Stimulated activated CD4-positive, alpha-beta T cell treated with anti-CD3 and anti-CD28 coated beads, Interleukin-15, amount 100 ng/mL, for 1 hour (primary cell): ENCODE measurements at places on chromosomes 7 and 10.

- no peak for DNase-seq
These were observed 110.4 kb downstream of the RAMP3 start for GRCh38 chr7:45268013-45268412.

DNA sequence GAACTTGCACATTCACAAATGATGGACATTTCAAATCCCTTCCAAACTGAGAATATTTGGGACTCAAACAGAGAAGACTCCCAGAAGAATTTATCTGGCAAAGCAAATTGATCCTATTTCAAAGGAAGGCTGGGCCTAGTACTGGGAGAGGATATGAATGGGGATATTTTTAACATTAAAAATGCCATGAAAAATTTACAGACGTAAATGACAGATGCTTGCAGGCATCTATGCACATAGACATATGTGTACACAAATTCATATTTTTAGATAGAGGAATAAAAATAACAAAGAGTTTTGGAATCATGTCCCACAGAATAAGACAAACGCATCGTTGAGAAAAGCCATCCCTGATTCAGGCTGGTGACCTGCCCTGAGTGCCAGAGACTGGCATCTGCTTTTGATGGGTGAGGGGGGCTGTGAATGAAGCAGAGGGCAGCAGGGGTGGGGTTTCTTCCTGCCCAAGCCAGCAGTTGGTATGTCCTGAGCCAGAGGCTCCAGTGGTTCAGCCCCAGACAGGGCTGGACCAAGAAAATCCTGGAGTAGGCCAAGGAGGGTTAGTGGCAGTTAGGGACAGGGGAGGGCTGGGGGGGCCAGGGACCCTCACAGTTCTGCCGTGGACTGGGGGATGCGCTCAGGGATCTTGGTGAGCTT lies 138.5 kb downstream of the SLIT1 start:
- DNase-seq, result no peak

GRCh38 chr7:66832531-66833351 lies 88.3 kb upstream of the TMEM248 start:
- no peak for DNase-seq

DNA sequence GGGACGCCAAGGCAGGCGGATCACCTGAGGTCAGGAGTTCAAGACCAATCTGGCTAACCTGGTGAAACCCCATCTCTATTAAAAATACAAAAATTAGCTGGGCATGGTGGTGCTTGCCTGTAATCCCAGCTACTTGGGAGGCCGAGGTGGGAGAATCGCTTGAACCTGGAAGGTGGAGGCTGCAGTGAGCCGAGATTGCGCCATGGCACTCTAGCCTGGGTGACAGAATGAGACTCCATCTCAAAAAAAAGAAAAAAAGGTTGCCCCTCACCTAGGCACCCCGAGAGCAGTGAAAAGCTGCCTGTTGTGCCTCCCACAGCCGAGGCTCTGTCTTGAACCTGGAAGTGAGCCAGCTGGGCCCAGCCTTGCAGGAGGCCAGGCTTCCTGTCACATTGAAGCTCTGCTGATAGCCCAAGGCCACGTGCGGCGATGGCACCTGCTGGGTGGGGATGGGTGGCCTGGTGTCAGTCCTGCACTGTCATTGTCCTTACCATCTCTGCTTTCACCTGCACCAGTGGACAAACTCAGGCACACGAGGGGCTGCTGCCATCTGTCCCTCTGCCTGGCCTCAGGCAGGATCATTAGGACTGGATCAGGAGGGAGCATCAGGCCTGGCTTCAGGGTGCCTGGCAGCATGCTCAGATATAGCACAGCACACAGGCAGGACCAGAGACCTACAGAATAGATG lies 37.8 kb downstream of the DNAJB12 start:
- DNase-seq, result no peak

DNA sequence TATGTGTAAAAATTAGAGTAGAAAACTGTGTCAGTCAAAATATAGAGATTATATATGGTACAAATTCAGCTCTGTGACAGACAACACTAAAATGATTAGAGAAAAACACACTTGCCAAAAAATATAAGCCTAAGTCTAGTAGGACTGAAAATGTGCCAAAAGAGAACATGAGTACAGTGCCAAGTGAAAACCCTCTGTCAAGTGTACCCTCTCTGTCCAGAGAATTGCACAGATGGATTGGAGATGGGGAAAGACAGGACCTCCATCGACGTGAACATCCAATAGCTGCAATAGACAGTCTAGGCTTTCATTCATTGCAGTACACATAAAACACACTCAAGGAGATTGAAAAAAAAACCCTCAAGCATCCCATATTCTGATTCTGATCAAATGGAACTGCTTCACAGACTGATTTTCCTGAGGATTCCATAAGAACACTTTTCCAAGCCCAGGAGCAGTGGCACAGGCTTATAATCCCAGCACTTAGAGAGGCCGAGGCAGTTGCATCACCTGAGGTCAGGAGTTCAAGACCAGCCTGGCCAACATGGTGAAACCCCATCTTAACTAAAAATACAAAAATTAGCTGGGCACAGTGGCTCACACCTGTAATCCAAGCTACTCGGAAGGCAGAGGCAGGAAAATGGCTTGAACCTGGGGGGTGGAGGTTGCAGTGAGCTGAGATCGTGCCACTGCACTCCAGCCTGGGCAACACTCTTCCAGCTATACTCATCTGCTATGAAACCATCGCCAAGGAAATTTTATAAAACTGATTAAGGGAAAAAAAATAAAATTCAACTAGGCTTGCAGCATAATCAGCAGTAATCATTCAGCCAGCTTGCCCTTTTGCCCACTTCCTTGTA lies 110.0 kb upstream of the TRIM24 start:
- no peak for DNase-seq

GRCh38 chr10:130558746-130559546 lies 422.8 kb downstream of the GLRX3 start:
- DNase-seq, result no peak

DNA sequence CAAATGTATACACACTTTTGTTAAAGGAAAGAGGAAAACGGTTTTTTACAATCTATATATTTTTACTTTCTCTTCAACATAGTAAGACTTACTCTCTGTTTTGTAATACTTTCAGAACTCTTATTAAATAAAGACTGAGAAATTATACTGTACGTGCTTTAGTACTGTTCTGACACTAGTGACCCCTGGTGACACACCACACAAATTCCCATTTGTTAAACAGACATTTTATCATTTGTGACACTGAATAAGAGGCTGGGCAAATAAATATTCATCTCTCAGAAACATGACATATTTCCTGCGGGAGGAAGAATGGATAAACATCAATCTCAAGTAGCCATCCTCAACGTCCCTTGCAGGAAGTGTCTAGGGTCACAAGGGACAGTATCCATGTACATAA lies 68.9 kb upstream of the ZNF33B start:
- DNase-seq, result no peak

GRCh38 chr7:1539181-1539881 lies 8.8 kb downstream of the MAFK start:
- no peak for DNase-seq

DNA sequence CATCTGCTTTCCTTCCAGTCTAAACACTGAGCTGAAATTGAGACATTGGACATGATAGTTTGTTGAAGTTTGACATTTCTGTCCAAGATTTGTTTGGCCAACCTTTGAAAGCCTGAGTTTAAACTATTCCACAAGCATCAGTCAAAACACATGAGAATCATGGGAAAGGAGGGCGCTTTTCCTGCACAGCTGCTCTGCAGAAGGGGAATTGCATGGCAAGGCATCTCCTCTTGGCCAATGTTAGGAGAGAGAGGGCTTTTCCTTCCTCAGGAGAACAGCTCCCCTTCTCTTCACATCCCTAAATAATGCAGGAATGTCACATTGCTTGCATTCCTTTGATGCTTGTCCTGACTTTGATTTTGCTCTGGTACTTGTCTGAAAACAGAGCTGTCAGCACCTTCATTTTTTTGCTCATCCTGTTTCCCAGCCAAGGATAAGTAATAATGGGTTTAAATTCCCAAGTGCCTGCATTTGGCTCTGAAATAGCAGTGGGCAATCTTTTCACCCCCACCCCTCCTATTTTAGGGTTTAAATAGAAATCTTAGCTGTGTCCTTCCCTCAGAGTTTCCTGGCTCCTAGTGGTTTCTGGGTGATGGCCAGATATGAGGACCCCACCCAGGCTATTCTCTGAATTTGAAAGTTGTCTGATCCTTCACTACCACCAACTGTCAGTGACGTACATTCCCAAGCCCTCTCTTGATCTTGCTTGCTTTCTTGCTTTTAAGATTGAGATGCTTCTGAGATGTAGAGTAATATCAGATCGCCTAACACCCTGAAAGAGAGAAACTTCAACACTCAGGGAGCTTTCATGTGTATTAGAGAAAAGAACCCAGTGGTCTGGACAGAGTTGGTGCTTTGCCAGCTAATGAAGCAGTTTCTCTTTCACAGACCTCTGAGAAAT lies 75.2 kb upstream of the NPVF start:
- DNase-seq, result no peak

- DNase-seq, result no peak
These were observed 583.1 kb upstream of the LRRN3 start for GRCh38 chr7:110507832-110508231.

DNA sequence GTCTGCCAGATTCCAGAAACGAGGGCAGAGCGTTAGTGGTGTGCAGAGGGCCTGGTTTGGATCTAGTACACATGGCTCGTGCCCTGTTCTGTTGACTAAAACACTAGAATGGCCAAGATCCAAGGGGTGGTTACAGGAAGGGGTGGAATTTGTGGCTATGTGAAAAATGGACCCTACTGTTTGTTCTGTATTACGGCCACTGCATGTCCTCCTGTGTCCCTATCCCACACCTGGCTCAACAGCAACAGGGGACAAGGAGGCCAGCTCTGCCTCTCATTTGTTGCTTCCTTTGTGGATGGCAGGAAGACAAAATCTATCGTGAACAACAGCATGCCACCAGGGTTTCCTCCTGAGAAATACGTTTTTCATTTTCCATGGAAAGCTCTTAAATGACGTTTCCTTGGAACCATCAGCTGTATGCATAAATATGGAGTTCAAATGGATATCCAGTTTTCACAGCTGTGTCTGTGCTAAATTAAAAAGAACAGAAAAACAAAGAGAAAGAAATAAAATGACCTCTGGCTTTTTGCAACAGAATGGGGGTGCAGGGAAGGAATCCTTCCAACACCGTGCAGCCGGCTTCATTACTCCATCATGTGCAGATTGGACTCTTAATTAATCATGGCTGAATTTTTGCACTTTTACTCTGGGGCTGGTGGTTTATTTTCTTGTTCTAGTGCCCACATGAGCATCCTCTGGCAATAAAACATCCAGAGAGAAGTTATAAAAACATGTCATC lies 318.9 kb downstream of the CXCL12 start:
- DNase-seq, result no peak

DNA sequence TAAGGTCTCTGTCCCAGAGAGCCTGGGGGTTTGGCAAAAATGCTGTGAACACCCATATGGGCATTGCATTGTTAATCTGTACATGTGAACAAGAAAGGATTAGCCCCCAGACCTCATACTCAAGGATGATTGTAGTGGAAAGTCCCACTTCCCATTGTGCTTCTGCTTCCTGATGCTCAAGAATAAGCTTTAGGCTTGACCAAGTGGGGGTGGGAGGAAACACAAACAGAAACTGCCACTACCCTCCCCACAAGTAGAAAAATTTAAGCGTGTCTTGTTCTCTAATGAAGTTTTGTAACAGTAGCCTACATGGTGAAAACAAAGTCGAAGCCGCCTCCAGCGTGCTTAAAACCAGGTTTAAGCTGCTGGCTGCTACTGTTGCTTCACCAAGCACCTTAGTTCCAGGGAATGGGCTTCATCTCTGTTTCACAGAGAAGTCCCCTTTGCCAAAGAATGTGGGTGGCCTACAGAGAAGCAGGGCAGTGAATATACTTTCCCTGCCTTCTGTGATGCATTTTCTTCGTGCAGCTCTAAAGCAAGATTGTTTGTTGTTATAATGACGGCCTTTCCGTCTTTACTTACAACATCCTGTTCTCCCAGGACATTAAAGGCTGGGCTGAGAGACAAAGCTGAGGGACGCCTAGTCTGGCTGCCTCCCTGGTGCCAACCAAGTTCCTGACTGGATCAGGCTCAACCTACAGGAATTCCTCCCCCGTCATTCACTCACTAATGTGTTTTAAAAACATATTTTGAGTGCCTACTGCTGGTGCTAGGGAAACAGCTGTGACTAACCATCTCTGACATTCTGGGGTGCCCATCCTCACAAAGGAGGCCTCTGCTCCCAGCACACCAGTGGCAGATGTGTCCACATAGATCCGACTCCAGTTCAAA lies 32.1 kb upstream of the CCSER2 start:
- no peak for DNase-seq

GRCh38 chr10:1464881-1465417 lies 272.4 kb downstream of the ADARB2 start:
- DNase-seq, result no peak

DNA sequence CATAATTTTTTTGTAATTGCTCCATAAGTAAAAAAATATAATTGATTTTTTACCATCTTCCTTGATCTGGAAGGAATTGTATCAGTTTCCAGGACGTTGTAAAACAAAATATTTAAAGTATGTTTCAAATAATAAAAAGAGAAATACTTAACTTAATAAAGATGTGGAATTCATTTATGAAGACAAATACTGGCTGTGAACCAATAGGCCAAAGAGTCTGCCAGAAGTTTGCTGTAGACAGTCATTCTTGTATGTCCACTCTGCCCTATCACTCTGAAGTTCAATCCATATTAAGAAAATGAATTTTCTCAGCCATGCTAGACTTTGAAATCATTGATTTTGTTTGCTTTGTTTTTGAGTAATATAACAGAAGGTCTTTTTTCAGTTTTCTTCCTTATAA lies 256.4 kb downstream of the TRIL start:
- DNase-seq, result no peak

DNA sequence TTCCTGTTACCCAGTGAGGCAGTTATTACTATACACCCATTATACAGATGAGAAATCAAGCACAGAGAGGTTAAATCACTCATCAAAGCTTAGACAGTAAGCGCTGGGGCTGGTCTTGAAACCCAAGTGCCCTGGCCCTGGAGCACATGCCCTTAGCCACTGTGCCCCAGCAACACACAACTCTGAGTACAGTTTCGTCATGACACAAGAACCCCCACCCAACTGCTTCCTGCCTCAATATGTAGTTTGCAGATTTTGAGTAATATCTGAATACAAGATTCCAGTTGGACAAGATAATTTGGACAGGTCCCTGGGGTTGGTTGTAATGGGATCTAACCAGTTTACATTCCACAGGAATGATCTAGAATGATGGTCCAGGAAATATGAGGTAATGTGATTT lies 62.8 kb downstream of the SH3PXD2A start:
- no peak for DNase-seq

- no peak for DNase-seq
These were observed 82.2 kb upstream of the NAMPT start for GRCh38 chr7:106367018-106367420.

- no peak for DNase-seq
These were observed 108.5 kb downstream of the PTPRN2 start for GRCh38 chr7:158479021-158479663.

DNA sequence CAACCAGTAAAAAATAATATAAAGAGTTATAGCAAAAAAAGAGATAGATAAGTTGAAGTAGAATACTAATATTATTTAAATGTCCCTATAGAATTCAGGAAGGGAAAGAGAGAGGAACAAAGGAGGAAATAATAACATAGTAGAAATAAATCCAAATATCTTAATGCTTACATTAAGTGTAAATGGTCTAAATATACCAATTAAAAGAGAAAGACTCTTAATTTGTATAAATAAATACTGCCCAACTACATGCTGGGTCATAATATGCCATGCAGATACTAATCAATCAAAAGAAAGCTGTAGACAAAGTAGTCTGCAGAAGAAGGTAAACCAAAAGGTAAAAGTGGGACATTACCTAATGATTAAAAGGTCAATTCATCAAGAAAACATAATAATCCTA lies 43.3 kb upstream of the VIPR2 start:
- no peak for DNase-seq
